ENCODE measurements at places on chromosomes 6 and 20.

DNA sequence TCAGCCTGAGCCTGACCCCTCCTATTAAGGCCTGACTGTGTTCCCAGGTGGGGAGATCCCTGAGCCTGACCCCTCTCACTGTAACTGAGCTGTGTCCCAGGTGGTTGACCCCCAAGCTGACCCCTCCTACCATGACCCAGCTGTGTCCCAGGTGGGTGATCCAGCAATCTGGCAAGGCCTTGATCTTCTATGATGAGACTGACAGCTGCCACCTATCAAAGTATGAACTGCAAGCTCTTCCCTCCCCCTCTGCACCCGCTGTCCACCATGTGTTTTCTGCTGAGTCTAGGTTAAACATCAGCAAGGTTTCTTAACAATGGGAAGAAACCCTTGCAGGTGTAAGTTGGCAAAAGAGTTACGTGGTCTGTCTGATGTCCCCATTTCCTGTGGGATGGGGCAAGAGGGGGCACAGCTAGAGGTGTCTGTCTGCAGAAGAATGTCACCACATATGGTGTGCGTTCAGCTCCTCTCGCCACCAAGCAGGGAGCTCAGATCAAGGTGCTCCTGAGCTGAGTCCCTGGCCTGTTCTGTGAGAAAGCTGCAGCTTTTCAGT lies 5.9 kb downstream of the PXDC1 start:
- no peak for DNase-seq

DNA sequence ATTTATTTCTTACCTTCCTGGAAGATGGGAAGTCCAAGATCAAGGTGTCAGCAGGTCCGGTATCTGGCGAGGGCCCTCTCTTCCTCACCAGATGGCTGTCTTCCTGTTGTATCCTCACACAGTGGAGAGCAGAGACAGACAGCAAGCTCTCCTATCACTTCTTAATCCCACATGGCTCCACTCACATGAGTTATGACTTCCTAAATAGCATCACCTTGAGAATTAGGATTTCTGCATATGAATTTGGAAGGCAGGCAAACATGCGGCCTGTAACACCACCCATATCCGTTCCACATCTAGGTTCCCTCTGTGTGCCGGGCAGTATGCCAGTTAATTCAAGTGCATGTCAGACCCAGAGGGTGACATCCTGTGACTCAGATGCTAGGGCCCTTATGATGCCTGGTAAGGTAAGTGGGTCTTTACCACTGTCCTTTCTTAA lies 2.1 kb downstream of the RAET1E start:
- DNase-seq, result peak; percentile 39

GRCh38 chr6:109379711-109380110 lies 2.6 kb downstream of the CD164 start:
- DNase-seq, result no peak

- no peak for DNase-seq
Observed at GRCh38 chr6:24972311-24972958, 36.7 kb upstream of the RIPOR2 start.

GRCh38 chr20:60313191-60313590 lies 355.0 kb downstream of the CDH26 start:
- no peak for DNase-seq

- DNase-seq, result no peak
Observed at GRCh38 chr20:20448881-20449280, 81.0 kb downstream of the INSM1 start.

DNA sequence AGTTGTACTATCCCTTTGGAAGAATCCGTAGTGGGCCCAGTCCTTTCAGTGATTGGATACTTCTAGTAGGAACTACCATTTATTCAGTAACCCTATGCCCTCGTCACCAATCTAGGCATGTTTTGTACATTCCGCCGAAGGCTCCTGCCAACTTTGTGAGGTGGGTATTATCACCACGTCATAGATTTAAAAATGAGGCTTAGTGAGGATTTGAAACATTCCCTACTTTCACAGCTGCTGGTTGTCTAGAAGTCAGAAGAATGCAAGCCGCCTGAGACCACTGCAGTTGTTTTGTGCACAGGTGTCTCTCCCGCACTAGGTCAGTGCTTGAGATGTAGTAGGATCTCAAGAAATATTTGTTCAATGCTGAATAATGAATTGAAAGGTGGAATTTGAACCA lies 32.6 kb downstream of the ENPP1 start:
- no peak for DNase-seq

DNA sequence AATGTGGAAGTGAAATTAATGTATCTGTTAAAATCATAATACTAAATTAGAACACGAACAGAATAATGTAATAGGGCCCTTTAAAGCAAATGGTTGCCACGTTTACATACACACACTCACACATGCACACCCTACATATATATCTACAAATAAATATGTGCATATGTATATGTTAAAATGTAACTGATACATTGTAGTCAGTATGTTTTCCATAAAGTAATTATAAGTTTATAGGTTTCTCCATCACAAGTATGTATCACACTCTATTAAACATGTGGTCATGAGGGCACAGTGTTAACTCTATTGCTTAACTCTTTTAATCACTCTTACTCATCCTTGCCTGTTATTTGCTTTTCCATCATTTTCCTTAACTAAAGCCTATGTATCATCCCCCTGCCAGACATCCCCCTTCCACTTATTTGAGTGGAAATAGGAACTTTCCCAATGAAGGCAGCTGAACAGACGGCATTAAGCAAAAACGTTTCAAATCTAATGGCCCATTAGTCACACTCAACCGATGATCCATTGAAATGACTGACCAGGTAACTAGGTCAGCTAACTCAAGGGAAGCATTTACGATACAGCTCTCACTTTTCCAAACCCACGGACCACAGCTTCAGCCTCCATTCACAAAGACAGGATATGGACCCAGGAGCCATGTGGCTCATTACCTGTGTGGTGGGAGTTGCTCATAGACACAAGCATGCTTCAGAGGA lies 89.3 kb downstream of the HAO1 start:
- DNase-seq, result no peak

- DNase-seq, result no peak
Observed at GRCh38 chr6:165663377-165663735, 315 bp upstream of the PDE10A start.

GRCh38 chr6:30799210-30799609 lies 54.9 kb upstream of the IER3 start:
- DNase-seq, result no peak

DNA sequence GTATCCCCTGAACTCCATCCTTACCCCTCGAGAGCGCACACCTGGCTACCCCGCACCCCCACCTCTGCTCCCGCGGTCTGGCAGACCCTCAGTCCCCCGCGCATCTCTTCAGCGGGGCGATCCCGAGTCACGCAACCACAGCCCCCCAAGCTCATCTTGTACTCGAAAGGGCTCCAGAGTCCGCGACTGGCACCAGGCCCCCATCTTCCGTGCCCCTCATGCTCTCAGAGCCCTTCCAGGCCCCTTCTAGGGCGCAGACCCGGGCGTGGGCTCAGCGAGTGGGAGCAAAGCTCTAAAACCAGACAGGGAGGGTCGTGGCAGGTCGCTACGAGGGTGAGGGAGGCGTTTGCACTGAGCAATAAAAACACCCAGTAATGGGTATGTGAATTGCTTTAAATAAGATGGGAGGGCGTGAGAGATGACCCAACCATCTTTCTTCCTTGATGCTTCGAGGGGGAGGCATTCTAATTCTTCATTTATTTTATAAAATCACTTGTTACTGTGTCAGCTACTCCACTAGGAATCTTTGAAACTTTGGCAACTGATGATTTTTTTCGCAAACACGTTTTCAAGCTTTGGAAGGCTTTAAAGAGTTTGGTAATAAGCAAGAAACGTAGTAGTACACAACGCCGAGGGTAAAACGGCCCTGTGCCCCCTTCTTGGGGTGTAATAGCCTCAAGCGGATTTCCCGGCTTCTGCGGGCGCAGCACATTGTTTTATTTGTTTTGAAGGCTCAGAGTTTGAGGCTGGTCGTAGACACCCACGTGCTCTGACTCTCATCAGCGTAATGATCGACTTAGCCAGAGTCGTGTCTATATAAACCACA lies 42.6 kb upstream of the SUPT3H start:
- DNase-seq, result no peak

DNA sequence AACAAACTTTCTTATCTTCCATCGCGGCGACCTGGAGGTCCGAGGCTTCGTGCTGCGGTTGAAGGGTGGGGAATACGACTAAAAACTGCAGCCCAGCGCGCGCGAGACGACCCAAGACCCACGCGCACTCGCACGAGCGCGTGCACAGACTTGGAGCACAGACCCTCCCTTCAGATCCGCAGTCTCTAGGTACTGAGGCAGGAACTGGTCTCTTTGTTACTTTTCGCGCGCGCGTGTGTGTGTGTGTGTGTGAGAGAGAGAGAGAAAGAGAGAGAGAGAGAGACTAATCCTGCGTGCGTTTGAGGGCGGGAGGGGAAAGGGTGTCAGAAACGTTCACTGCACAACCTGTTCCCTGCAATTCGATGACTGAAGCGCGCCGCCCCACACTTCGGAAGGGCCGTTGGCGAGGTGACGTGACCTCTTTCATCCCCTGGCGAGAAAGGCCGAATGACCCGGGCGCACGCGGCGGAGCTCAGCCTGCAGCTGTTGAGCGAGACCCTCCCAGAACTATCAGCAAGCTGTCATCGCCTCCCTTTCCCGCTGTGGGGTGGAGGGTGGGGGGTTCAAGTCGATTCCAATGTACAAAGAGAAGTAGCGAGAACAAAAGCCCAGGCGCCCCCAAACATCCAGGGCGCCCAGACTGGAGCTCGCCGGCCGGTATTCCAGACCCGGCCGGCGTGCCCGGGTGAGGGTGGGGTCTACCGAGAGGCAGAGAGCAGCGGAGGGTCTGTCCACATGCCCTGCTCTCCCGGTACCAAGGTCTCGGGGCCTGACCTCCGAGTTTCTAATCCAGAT lies 1.5 kb upstream of the TUBB2B start:
- DNase-seq, result no peak

- no peak for DNase-seq
Observed at GRCh38 chr6:16360365-16360764, 122.0 kb downstream of the GMPR start.

DNA sequence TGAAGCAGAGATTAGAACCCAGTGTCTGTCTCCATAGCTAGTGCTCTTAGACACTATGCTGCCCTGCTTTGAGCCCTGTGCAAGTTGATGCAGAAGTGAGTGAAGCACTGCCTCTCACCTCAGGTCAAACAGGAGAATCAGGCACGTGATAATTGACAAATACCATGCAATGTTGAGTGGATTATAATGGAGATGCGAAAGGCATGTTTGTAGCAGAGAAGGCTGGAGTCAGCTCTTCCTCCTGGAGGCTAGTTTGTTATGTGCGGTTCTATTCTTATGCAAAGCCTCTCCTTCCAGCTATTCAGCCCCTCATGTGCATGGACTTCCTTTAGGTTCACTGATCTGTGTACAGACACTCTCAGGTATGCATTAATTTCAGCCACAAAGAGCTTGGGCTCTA lies 108.5 kb downstream of the MANEA start:
- no peak for DNase-seq

DNA sequence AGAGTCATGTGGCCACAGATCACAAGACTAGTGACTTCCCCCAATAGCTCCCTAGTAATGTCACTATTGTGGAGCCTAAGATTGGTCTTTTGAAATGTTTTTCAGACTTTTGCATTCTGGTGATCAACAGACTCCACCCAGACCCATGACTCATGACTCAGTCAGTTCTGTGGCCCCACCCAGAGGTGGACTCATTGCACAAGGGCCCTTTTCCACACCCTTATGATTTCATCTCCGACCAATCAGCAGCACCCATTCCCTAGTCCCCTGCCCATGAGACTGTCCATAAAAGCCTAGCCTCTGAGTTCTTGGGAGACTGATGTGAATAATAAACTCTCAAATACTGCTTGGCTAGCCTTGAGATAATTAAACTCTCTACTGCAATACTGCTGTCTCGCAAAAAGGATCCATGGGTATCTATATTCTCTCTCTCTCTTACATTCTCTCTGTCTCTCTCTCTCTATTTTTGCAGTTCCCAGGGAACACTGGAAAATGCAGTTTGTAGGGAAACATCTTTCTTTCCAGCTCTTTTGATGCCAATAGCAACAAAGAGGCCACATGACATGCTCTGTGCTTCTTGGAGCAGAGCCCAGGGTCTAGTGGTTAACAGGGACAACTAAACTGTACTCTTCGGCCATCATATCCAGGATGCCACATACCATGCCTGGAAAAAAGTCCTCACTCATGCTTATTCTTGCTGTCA lies 71.3 kb upstream of the IYD start:
- DNase-seq, result peak; percentile 28

DNA sequence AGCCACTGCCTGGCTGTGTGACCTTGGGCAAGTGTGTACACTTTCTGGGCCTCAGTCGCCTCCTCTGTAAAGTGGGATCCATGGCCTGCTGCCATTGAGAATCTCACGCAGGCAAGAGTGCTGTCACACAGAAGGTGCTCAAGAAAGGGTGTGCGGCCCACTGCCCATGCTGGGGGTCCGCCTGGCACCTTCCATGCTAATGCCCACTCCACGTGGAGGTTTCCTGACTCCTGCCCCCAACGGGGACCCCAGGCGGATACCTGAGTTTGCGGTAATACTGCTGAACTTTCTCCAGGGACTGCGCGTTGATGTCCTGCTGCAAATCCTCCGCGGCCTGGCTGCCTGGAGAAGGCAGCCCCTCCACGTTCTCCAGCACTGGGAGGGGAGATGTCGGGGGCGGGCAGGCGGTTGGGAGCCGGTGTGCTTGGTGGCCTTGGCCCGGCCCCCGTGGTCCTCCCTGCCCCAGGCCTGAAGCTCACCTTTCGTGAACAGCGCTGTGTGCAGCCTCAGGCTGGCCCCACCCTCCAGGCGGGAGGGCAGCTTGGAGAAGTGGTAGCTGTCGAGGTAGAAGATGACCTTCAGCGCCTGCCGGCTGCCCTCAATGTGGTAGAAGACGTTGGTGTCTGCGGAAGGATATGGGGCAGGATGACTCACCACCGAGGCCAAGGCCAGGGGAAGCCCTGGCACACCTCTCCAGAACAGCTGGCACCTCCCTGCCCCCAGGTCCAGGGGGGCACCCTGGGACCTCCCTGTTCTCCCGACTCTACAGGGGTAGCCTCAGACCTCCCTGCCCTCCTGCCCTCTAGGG lies 195.6 kb downstream of the PREX1 start:
- DNase-seq, result no peak

- DNase-seq, result no peak
Observed at GRCh38 chr6:149138699-149139294, 178.7 kb upstream of the TAB2 start.

GRCh38 chr20:10119336-10119735 lies 84.5 kb downstream of the ANKEF1 start:
- no peak for DNase-seq

DNA sequence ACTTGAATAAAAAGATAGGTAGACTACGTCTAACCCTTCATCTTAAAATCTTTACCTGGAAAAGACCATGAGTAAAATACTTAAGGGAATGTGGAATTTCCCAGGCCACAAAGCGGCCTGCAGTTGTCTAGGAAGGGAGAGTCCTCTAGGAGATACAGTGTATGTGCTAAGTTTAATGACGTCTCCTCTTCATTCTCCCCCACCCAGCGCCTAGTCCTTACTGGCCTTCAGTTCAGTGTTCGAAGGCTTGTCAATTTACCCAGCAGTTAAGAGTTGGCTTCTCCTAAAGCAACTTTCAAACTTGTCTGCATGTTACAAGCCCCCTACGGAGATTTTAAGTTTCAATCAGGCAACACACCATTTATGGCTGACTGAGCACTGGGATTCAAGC lies 35.2 kb downstream of the HFE start:
- no peak for DNase-seq

- DNase-seq, result no peak
Observed at GRCh38 chr6:34259529-34260069, 10.8 kb upstream of the SMIM29 start.

- no peak for DNase-seq
Observed at GRCh38 chr6:119209452-119210205, 131.2 kb upstream of the FAM184A start.
